CD8-positive, alpha-beta memory T cell (primary cell): ENCODE measurements at places on chromosomes 1 and 21. TPM values are rescaled to one million over a fixed set of nuclear protein-coding genes. Genes with fewer than 3 reads are reported as not detected.

DNA sequence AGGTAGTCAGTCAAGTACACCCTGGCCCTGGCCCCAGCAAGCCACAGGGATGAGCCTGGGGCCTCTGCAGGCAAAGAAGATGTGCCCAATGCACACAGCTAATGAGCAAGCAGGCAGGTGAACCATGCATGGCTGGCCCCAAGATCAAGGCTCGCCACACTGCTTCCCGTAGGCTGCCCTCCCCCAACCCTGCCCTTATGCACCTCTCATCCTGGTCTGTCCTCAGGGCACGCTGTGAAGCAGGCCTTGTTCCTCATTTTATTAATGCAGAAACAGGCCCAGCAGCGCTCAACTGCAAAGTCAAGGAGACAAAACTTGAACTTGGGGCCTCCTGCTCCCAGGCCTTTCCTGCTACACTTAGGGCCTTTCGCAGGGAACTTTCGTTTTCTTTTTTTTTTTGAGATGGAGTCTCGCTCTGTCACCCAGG, 35.6 kb upstream of the ID3 start:
- DNase-seq, result no peak
- H3K4me1 ChIP-seq, result peaks cover 96% of the 10 kb centered on the region
- H3K4me3 ChIP-seq, result no peak overlapping the region

RNU1-4 gene
- total RNA-seq, result 1,300 TPM

EDEM3 gene
- total RNA-seq, result 24.9 TPM

DNA sequence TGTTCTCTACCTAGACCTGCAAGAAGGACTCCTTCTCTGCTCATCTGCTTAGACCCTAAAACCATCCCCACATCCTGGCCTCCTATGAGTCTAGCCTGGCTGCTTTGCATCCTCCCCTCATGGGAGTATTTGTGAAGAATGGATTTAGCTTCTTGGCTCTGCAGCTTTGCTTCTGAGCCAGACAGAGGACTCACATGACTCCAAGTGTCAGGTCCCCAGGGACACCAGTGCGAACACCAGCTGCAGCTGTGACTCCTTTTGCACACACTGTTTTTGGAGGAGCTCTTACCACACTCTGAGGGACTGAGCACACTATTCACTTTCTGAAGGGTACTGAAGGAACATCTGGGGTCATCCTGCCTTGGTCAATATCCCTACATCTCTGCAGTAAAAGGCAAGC, 131.8 kb upstream of the SGIP1 start:
- no peaks in the 10 kb centered on the region for H3K27me3 ChIP-seq
- DNase-seq, result no peak
- no peaks in the 10 kb centered on the region for H3K36me3 ChIP-seq
- H3K27ac ChIP-seq, result no peak overlapping the region

GRCh38 chr1:154953611-154954038, 2.3 kb downstream of the PBXIP1 start:
- peaks cover 68% of the 10 kb centered on the region for H3K4me1 ChIP-seq
- H3K27ac ChIP-seq, result peak overlapping the region; percentile 100
- H3K27me3 ChIP-seq, result no peaks in the 10 kb centered on the region
- DNase-seq, result no peak

GRCh38 chr1:186189156-186189555, 185.9 kb downstream of the TPR start:
- no peak overlapping the region for H3K4me3 ChIP-seq
- DNase-seq, result no peak
- H3K36me3 ChIP-seq, result no peaks in the 10 kb centered on the region
- H3K27ac ChIP-seq, result no peak overlapping the region
- no peaks in the 10 kb centered on the region for H3K27me3 ChIP-seq

DNA sequence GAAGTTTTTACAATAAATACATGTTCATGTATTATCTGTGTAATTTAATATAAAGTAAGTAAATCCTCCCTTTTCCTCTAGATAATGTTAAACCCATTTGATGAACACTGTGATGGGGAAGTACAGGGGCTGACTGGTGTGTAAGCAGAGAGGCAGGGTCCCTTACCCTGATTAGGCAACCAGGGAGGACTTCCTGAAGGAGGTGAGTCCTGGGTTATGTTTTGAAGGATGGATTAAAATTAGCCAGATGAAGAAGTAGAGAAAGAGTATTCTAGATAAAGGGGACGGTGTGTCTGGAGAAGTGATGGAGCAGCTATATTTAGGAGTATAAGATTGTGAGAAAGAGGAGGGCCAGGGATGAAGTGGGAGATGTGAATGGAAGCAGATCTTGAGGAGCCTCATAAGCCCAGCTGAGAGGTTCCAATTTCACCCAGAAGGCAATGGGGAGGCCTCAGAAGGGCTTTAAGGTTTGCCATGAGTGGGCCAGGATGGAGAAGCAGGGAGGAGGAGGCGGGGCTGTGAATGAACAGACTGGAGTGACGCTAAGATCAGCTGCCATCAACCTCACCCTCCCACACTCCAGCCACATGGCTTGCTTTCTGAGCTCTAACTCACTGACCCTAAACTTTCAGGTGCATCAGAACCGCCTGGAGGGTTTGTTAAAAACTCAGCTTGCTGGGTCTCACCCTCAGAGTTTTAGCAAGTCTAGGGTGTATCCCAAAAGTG, 30.9 kb upstream of the ID3 start:
- no peak for DNase-seq
- H3K4me1 ChIP-seq, result peaks cover 48% of the 10 kb centered on the region
- H3K36me3 ChIP-seq, result no peaks in the 10 kb centered on the region
- no peak overlapping the region for H3K27ac ChIP-seq
- H3K4me3 ChIP-seq, result no peak overlapping the region
- no peaks in the 10 kb centered on the region for H3K27me3 ChIP-seq

- no peak overlapping the region for H3K4me3 ChIP-seq
- DNase-seq, result peak; percentile 29
- no peaks in the 10 kb centered on the region for H3K27me3 ChIP-seq
- H3K4me1 ChIP-seq, result peaks cover 92% of the 10 kb centered on the region
- H3K36me3 ChIP-seq, result peaks cover 5% of the 10 kb centered on the region
Observed at GRCh38 chr1:100391675-100392074, 39.4 kb downstream of the CDC14A start.
